Activated naive CD8-positive, alpha-beta T cell treated with anti-CD3 and anti-CD28 coated beads for 36 hours (primary cell): ENCODE measurements at places on chromosomes 7 and 10.

GRCh38 chr7:15399441-15399840, 162.4 kb downstream of the AGMO start:
- H3K36me3 ChIP-seq = no peaks in the 10 kb centered on the region
- H3K27ac ChIP-seq = no peak overlapping the region
- H3K4me1 ChIP-seq = no peaks in the 10 kb centered on the region
- no peaks in the 10 kb centered on the region for H3K27me3 ChIP-seq

DNA sequence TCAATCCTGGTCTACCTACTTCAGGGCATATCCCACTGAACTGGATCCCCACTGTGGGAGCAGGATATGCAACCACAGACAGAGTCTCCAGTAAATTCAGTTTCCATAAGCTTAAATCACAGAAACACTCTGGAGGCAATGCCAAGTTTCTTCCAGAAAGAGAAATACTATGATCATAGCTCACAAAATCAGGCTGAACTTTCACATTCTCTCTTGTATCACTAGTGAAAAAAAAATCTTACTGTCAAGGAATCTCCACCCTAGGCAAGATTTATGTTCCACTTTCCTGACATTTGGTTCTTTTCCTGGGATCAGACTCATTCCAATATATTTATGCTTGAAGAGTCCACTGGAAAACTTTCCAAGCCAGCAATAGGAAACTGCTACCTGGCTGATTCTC, 749.0 kb downstream of the SUGCT start:
- H3K4me3 ChIP-seq = no peak overlapping the region
- DNase-seq = no peak
- no peaks in the 10 kb centered on the region for H3K4me1 ChIP-seq

- H3K27ac ChIP-seq = peak overlapping the region; percentile 87
- peaks cover 47% of the 10 kb centered on the region for H3K36me3 ChIP-seq
- DNase-seq = no peak
- H3K4me3 ChIP-seq = peak overlapping the region; percentile 33
- no peaks in the 10 kb centered on the region for H3K27me3 ChIP-seq
Observed at GRCh38 chr7:26167303-26167934, 15.4 kb downstream of the NFE2L3 start.

GRCh38 chr7:18866359-18867036, 250.9 kb downstream of the TWIST1 start:
- H3K27me3 ChIP-seq = no peaks in the 10 kb centered on the region
- no peak for DNase-seq
- no peak overlapping the region for H3K4me3 ChIP-seq
- no peak overlapping the region for H3K27ac ChIP-seq
